ENCODE measurements at places on chromosomes 7 and 10.
A peak's percentile ranks its signal among the peaks of the same experiment; 100 is the strongest.

DNA sequence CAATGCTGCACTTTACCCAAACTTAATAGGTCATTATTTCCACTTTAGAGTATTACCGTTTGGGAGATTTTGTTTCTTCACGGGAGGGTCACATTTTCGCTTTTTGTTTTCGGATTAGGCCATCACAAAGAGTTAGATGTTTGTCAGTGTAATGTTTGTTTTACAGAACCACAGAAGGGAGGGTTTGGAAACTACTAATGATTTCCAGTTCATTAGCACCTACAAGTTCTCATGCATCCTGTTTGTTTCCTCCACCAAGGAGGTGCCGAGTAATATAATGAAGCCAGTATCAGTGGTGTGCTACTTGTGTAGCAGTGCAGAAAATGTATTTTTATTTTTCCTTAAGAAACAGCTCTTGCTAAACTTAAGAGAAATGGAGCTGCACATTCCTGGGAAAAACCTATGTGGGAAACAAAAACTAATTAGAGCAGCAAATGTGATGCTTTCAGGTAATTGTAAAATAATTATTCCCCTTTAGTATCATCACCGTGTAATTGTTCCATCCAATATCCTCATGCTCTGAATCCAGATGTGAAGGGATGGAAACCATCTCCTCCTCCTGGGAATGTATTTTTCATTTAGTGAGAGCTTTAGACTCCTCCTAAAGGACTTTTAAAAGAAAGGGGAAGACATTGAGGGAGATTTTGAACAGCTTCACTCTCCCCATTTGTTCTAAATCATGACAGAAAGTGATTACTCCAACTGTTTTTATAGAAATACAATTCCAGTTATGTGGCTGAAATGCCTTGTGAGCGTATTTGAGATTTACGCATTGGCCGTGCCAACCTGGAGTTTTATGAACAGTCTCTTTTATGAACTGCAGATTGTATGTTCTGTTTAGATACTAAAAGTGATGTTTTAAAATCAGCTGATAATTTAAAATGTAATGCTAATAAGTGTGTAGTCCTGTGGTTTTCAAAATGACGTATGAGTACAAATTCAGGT, 5.6 kb downstream of the CELF2 start:
- no peak for DNase-seq

DNA sequence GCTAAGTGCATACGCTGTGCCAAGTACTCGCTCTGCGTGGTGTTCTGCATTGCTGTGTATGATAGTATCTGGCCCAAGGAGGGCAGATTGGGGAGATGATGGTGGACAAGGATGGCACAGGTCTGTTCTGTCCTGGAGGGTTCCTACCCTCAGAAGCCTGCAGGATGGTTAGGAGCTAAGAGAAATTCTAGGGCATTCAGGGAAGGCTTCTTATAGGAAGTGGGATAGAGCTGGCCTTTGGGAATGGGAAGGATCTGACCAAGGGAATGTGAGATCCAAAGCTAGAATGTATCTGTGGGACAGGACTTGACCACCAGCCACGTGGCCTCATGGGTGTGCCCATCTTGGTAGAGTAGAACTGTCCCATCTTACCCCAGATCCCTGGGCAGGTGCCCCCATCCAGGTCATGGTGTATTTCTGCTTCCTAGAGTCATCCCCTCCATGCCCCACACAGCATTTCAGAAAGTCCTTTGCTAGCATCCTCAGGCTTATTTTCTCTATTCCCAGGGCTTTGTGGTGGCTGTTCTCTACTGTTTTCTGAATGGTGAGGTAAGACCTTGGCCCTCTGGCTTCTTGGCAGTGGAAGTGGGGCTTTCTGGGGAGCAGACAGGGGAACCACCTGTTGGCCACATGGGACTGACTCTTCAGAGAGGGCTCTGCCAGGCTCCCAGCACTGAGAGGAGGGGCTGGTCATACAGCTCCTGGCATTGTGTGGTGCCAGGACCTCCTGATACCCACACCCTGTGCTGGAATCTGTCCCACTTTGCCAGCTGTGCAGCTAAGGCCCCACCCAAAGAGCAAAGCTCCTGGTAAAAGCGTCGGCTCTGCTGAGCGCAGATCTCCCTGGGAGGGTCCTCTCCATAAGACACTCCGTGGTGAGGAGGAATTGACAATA, 52.5 kb downstream of the ADCYAP1R1 start:
- no peak for DNase-seq

DNA sequence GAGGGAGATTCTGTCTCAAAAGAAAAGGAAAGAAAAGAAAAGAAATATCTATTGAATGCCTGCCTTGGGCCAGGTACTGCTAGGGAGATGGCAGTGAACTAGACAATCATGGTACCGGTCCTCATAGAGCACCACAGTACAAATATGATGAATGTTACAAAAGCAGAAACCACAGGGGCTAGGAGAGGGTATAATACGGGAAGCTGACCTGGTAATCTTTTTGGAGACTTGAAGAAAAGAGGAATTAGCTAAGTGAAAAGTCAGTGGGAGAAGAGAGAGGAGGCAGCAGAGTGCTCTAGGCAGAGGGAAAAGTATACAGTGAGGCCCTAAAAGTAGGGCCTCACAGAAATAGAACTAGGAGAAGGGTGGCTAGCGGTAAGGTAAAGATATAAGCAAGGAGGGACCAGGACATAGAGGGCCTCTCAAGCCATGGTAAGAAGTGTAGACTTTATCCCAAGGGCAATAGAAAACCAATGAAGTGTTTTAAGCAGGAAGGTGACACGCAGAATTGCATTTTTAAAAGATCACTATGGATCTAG, 42.8 kb upstream of the WNT8B start:
- DNase-seq = no peak

- DNase-seq = peak; percentile 89
Observed at GRCh38 chr7:100705320-100705752, 585 bp upstream of the POP7 start.

GRCh38 chr7:80881351-80881900, 37.4 kb downstream of the SEMA3C start:
- no peak for DNase-seq

DNA sequence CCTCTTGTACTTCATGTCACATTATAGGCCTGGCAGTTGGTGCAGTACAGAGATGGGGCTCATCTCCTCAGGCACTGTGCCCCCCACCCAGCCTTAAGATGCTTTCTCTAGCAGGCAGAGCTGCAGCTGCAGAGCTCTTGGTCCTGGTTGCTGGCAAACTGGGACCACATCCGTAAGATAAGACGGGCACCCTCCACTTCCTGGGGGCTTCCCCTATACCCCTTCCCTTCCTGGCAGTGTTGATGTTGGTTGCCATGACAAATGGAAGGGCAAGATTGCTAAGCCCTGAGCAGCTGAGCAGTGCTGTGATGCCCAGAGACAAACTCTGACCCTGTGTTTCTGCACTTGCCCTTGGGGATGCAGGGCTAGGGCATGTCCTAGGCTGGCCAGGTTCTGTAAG, 103.4 kb upstream of the ANLN start:
- no peak for DNase-seq

- no peak for DNase-seq
Observed at GRCh38 chr10:29470843-29471543, 163.8 kb downstream of the SVIL start.

- no peak for DNase-seq
Observed at GRCh38 chr7:24869572-24869971, 110.4 kb downstream of the OSBPL3 start.

DNA sequence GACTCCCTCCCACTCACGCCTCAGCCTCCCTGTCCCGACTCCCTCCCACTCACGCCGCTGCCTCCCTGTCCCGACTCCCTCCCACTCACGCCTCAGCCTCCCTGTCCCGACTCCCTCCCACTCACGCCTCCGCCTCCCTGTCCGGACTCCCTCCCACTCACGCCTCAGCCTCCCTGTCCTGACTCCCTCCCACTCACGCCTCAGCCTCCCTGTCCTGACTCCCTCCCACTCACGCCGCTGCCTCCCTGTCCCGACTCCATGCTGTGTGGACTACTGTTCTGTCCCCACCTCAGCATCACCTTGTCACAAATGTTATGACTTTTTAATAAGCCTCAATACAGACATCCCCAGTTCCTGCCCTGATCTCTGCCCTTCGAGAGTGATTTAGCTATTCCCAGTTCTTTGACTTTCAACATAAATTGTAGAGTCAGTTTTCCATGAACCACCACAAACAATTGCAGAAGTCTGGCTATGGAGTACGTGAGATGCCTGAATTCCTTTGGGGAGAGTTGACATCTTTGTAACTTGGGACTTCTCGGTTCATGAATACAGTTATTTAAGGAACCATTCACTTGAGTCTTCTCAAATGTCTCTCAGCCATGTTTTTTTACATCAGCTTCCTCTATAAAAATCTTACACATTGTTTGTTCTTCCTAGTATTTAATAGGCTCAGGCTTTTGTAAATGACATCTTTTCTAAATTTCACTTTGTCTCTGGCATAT, 71.9 kb downstream of the FOXL3 start:
- DNase-seq = peak; percentile 1

- DNase-seq = no peak
Observed at GRCh38 chr10:11004144-11005077, 13.3 kb upstream of the CELF2 start.

DNA sequence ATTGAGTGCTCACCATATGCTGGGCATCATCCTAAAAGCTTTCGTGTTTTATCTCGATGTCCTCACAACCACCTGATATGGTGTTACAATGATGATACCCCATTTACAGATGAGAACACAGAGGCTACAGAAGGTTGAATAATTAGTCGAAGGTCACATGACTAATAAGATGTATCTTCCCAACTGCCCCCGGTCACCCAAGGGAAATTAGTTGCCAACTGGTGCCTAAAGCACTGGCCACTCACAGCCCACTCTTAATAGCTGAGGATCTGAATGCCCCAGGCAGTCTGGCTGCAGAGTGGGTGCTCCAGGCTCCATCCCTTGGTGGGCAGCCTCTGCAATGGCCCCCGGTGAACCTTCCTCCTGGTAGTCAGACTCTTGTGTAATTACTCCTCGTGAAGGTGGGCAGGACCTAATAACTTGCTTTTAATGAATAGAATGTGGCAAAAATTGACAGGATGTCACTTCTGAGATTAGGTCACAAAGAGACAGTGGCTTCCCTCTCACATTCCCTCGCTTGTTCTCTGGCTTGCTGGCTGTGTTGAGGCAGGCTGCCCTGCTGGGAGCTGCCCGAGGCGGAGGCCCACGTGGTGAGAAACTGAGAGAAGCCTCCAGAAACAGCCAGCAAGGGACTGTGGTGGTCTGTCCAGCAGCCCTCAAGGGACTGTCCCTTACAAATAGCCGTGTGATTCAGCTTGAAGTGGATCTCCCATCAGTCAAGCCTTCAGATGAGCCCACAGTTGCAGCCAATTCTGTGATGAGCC, 109.4 kb downstream of the ARHGAP22 start:
- DNase-seq = no peak

DNA sequence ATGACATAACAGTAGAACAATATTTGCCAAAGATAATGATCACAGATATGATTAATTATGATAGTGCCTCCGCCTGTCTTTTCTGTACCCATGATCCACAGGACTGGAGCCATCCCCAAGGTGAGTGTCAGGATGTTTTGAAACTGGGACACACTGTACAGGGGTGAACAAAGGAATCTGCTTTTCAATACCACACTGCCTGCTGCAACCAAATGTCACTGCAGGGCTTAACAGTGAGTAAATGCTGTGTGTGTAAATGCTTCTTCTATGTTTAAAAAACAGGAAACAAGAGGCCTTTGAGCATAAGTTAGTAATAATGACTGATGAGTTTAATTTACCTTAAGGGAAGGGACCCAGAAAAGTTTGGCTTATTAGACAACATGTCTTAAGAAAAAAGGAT, 65.2 kb downstream of the HBP1 start:
- no peak for DNase-seq

- DNase-seq = peak; percentile 81
Observed at GRCh38 chr10:22320591-22321155, at the start of gene BMI1. Gene BMI1 (plus strand): TSS chr10:22321099. CDS start chr10:22326450, 5,351 bp downstream.

DNA sequence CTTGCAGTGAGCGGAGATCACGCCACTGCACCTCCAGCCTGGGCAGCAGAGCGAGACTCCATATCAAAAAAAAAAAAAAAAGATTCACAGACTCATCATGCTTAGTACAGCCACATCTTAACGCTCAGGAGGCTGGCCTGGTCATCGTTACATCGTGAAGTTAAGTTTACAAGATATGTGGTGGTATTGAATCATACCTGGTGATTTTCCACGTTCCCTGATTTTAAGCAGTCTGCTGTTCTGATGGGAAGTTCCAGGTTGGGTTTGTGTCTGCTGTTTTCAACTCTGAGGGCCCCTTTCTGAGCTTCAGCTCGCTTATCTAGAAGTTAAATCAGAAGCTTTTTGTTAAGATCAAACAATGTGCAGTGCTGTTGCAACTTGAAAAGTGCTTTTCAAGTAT, 6.9 kb downstream of the PPP2R2D start:
- DNase-seq = no peak

- DNase-seq = no peak
Observed at GRCh38 chr7:48173756-48174382, 2.6 kb downstream of the ABCA13 start.

DNA sequence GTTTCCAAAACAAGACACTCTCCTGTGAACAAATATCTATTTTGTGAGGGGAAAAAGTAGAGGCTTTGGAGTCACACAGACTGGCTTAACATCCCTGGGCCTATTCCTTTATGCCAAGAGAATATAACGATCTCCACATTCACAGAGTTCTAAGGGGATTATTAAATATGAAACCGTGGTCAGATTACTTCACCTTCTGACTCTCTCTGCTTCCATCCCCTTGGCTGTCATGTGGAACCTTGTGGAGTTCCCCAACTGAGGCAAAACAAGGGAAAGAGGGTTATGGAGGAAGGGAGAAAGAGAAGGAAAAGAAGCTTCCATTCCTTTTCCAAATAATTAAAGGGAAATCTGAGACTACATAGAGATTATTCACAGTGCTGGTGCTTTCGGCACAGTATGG, 55.5 kb upstream of the ATP6V0A4 start:
- no peak for DNase-seq

DNA sequence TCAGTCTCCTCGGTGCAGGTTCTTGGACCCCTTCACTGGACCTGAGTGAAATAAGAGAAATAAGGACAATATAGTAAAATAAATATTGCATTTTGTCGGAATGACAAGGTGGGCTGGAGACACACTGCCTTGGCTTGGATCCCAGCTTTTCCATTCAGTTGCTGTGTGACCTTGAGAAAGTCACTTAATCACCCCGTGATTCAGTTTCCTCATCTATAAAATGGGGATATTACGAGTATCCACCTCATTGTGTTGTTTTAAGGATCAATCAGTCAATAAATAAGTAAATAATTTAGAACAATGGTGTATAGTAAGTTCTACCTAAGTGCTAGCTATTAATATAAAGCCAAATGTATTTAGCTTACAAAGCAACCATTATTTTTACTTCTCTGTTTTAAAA, 29.1 kb downstream of the HK1 start:
- DNase-seq = no peak

Measured in Right ventricle myocardium superior (tissue), 1 donor.